Right ventricle myocardium superior (tissue), 1 donor: ENCODE measurements at places on chromosomes 2 and 18.

DNA sequence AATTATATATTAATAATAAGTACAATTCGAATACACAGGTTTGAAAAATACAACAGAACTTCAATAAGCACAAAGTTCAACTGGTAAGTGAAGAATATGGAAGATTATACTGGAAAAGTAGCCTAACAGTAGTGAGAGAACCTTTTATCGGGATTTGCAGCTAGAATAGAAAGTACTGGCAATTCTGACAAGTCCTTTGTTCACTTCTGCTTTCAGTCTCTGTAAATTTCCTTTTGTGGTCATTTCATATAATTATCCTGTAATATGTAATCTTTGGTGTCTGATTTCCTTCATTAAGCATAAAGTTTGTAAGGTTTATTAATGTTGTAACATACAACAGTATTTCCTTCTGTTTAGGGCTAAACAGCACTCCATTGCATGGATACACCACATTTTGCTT is 67.2 kb downstream of the CUL3 start:
- no peak for DNase-seq

DNA sequence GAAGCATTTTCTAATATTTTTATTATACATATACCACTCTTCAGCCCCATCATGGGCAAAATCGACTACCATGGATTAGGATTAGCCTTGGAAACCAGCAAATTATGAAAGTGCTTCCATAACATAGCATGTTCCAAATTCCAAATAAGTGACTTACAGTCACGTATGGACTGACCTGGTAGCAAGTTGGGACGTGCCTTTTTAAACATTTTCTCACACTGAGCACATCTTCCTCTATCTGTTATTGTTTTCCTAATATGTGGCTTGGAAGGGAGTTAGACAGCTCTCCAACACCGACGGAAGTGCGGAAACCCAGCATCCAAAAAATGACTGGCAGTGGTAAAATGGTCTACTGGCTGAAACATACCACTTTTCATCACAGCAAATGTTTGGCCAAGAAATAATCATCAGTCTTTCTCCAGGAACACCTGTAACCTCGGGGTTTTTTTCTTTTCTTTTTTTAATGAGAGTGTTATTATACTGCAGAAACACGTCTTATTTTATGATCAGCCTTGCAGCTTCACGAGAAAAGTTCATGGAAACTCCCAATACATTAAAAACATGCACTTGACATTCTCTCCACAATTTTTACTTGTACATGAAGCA is 107.0 kb downstream of the IRS1 start:
- no peak for DNase-seq

- DNase-seq: no peak
Observed at GRCh38 chr2:172169611-172170010, 66.9 kb upstream of the DLX2 start.

DNA sequence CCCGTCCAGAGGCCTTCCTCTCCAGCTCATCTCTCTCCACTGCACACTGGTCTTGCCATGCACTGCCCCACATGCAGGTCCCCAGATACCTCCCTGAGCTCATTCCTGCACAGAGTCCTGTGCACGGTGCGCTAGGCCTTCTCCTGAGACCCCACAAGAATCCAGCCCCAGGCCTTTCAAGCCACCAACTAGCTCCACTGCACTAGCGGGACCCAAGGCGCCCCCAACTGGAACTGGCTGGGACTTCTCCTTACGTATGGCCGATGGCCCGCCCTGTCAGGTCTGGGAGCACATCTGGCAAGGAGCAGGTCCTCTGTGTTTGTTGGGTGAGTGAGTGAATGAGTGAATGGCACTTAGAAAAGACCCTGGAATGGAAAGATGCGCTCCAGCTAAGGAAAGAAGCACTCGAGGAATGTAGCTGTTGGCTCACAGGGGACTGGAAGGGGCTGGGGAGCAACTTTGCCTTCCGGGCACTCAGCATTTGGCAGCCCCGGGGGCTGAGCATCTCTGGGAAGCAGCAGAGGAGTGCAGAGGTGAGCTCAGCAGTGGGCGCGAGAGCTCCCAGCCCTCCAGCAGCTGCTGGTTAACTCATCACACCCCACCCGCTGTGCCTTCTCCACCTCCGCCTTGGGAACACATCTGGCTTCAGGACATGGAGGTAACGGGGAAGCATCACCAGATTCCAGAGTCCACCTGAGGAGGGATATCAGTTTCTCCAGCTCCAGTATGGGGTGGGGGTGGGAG is 223.1 kb downstream of the GLI2 start:
- no peak for DNase-seq

- DNase-seq: no peak
Observed at GRCh38 chr2:160039166-160039903, 23.1 kb downstream of the PLA2R1 start.

DNA sequence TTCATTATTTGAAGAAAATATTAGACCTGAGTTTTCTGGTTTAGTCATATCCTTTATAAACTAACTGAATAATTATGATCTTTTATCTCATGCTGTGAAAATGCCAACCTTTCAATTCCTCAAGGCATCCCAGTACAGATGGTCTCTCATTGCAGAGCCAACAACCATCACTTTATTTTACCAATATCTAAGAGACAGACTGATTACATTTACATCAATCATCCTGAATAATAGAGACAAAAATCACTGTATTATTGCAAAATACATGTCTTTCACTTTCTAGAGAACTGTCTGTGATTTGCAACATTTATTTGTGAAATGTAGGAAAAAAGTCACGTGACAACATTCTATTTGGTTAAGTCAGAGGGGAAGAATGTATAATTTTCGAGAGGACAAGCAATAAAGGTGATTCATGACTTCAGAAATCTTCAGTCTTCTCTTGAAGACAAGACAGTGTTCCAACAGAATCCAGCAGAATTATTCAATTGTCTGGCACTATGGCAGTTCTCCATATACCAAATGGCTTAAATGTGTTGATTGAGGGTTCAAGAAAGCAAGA is 503.6 kb upstream of the SYT4 start:
- no peak for DNase-seq

DNA sequence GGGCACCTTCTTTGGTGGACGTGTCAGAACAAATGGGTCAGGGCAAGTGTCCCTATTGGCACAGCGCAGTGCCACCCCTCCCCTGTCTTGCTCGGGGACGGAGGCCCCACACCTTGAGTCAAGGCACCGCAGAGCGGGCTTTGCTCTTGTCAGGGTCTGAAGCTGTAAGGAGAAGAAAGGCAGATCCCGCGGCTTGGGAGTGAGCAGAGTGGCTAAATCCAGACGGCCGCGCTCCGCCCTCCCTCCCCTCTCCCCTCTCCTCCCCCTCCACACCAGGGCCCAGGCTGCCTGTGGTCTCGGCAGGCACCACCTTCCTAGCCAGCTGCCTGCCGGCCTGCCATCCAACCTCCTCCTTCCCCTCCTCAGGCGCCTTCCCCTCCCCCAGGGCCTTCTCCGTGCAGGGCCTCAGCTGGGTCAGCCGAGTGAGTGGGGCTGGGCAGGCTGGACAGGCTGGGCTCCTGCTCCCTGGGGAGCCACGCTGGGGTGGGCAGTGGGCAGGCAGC is 25.8 kb downstream of the SPEG start:
- DNase-seq: peak; percentile 84

GRCh38 chr18:45626330-45627203 is 11.3 kb downstream of the SLC14A2 start:
- DNase-seq: no peak

DNA sequence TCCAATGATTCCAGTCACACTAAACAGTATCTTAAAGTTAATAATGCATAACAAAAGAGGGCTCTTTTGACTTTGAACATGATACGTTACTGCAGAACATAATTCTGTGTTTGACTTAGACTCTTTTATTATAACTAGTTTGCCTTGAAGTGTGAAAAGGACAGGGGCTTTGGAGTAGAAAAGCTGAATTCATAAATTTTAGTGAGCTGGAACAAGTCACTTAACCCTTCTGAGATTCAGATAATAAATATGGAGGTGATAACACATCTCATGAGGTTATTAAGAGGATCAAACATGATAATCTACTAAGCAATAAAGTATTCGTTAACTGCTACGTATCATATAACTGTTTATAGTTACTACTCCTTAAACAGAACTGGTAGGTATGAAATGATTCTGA is 44.7 kb upstream of the FLACC1 start:
- DNase-seq: no peak

DNA sequence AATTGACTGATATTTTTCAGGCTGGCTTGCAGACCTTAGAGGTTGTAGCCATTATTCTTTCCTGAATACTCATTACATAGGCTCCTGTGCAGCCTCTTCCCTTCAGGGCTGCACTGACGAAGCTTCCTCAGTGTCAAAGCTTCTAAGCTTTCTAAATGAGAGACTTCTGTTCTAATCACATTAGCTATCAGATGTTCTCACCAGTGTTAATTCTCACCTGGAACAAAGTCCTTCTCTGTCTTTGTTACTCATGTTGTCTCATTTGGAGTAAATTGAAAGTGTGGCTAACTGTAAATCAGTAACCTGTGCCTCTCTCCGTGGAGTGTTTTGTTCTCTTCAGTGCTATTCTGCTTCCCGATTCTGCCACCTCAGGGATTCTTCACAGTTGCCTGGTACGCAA is 76.9 kb downstream of the MC4R start:
- no peak for DNase-seq

- DNase-seq: no peak
Observed at GRCh38 chr2:42030829-42031228, 17.0 kb upstream of the PKDCC start.

DNA sequence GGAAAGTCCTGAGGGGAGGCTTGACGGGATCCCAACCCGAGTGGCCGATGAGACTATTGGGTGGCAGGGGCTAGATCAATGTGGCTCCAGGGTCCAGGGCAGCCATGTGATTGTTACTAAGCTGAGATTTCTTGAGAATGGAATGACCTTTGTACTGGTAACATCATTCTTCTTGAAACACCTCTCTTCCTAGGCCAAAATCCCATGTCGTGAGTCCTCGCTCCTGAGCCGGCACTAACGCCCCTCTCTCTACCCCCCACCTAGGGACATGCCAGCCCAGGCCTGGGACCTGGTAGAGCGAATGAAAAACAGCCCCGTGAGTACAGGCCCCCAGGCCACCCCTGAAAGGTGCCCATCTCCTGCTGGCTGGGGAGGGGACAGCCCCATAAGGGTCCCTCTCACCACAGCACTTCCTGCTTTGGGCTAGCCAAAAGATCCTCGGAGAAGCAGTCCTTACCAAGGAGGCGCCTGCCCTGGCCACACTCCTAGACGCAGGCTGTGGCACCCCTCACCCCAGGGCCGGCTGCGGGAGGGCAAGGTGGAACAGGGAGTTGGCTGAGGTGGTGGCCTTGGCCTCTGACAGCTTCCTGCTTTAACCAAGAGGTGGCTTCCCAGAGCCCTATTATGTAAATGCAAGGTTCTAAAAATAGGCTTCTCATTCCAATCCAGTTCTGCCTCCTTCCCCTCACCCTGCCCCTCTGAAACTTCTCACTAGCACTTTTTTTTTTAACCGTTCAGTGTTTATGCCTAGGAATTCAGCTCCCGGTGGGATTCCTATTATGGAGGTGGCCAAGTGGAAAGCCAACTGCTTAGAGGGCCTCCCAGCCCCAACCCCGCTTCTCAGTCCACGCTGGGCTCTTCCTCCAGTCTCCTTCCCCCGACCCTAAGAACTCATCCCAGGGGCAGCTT is 126.6 kb upstream of the PPP1CB start:
- DNase-seq: peak; percentile 71

- DNase-seq: no peak
Observed at GRCh38 chr2:71718686-71719085, 265.3 kb downstream of the DYSF start.

GRCh38 chr2:175103191-175103590 is 64.8 kb downstream of the ATF2 start:
- DNase-seq: no peak

GRCh38 chr2:96856776-96857666 is 795 bp downstream of the ANKRD39 start:
- no peak for DNase-seq

- no peak for DNase-seq
Observed at GRCh38 chr2:127893033-127893432, 7.3 kb upstream of the AMMECR1L start.

- no peak for DNase-seq
Observed at GRCh38 chr2:25368660-25369059, 26.9 kb upstream of the DNMT3A start.

- no peak for DNase-seq
Observed at GRCh38 chr2:2574401-2575180, 243.5 kb upstream of the MYT1L start.

GRCh38 chr18:57898506-57899124 is 95.5 kb upstream of the ATP8B1 start:
- no peak for DNase-seq

- peak; percentile 66 for DNase-seq
Observed at GRCh38 chr18:2914185-2914880, 67.5 kb downstream of the EMILIN2 start.

DNA sequence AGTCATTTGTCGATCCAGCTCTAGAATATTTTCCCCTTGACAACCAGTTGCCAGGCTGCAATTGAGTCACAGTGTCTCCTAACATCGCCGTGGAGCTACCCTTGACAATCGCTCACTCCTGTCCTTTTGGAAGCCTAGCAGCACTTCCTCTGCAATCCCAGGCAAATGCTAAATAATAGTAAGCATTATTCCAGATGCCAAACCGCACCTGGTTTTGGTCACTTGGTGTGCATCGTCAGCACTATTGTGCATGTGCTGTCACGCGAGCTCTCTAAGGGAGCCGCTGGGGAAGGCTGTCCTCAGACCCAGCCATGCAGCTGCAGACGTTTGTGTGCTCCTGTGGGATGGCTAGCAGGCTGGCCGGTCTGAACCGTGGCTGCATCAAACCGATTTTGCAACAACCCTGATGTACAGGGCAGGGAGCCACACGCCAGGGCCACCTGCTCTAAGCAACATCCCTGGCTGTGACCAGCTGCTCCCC is 549.5 kb upstream of the ID2 start:
- no peak for DNase-seq

DNA sequence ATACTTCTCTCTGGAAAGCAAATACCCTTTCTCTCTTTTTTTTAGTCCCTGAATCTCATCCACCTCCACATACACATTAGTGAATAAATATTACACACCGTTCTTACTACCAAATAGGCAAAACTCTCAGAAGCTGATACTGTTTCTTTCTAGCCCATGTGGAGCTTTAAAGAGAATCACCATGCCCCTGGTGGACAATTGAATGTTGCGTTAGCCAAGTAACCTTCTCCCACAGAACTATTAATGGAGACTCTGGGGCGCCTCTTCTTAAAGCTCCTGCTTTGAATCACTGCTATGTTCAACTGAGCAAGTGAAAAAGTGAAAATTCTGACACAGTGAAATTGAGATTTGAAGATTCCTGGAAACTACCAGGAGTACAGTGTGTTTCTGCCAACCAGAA is 522.8 kb upstream of the CDH7 start:
- no peak for DNase-seq

- no peak for DNase-seq
Observed at GRCh38 chr2:84116143-84116542, 342.9 kb downstream of the SUCLG1 start.
